Upper lobe of right lung (tissue), 1 donor: ENCODE measurements at places on chromosomes 4 and X. TPM values are rescaled to one million over a fixed set of nuclear protein-coding genes. Genes with fewer than 3 reads are reported as not detected.

The SMR3A gene
- not detected for total RNA-seq

The SFRP2 gene
- total RNA-seq = 12.5 TPM

The BEND2 gene
- total RNA-seq = not detected

The ZNF141 gene
- total RNA-seq = 19.9 TPM

The REPS2 gene
- 18.9 TPM for total RNA-seq

The CXCL1 gene
- 8.2 TPM for total RNA-seq

The FAM236D gene
- not detected for total RNA-seq

The GAGE12H gene
- not detected for total RNA-seq

DNA sequence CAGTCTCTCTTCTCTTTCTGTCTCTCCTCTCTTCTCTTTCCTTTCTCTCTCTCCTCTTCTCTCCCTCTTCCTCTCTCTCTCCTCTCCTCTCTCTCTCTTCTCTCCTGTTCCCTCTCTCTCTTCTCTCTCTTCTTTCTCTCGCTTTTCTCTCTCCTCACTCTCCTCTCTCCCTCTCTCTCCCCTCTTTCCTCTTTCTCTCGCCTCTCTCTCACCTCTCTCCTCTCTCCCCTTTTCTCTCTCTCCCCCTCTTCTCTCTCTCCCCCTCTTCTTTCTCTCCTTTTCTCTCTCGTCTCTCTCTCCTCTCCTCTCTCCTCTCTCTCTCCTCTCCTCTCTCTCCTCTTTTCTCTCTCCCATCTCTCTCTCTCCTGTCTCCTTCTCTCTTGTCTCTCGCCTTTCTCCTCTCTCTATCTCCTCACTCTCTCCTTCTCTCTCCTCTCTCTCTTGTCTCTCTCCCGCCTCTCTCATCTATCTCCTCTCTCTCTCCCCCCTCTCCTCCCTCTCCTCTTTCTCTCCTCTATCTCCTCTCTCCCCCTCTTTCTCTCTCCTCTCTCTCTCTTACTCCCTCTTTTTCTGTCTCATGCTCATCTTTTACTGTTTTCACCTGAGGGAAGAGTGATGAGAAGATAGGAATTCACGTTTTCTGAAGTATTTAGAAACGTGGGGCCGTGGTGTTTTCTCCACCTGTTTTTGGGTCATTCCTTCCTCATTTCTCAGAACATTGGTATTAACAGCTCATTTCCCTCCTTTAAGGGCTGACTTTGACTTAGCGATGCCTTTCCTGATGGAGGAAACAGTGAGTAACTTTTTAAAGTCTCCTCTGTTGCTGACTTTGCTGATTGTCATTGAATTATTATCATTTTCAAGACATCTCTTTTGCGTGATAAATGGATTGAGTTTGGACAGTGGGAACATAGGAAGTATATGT lies 80.6 kb upstream of the CD99 start:
- peaks cover 22% of the 10 kb centered on the region for H3K4me1 ChIP-seq

- H3K36me3 ChIP-seq = no peaks in the 10 kb centered on the region
- DNase-seq = no peak
- H3K27ac ChIP-seq = no peak overlapping the region
- peaks cover 4% of the 10 kb centered on the region for H3K27me3 ChIP-seq
- no peaks in the 10 kb centered on the region for H3K4me1 ChIP-seq
These were observed 248.3 kb upstream of the GATB start for GRCh38 chr4:152009031-152009670.

- no peaks in the 10 kb centered on the region for H3K36me3 ChIP-seq
- H3K27me3 ChIP-seq = no peaks in the 10 kb centered on the region
- H3K4me1 ChIP-seq = no peaks in the 10 kb centered on the region
- no peak for DNase-seq
These were observed 305.9 kb downstream of the IDS start for GRCh38 chrX:149198980-149199732.

DNA sequence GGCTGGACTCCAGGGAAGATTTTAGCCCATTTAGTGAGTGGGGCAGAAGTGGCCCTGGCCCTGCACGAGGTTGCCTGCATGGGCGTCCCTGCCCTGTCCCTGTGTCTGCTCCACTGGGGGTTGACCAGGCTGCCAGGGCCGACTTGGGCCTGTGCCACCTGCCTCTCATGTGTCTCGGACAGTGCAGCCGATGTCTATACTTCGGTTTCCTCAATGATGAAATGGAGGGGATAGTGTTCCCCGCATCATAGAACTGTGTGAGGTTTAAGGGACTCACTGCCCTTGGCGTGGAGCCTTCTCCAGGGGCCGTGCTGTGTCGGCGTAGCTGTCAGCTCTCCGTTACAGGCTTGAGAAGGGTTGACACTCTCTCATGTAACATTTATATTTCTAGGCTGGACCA lies 27.0 kb upstream of the MSANTD1 start:
- peaks cover 17% of the 10 kb centered on the region for H3K4me1 ChIP-seq
- H3K27ac ChIP-seq = no peak overlapping the region
- H3K36me3 ChIP-seq = peaks cover 85% of the 10 kb centered on the region
- H3K27me3 ChIP-seq = no peaks in the 10 kb centered on the region

DNA sequence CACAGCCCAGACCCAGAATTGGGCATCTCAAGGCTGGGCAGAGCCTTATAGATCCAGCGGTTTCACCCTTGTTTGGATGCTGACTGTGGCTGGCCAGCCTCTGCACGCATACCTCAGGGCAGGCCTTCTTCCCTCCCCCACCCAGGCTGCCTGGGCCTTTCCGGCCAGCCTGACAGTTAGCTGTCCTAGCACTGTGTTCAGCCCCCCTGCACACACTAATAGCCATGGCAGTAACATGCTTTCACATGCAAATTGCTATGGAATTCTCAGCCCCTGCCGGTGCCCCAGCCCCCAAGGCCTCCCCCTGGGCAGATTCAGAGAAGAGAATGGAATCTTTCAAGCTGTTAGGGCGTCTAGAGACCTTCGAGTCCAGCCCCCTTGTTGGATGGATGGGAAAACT lies 17.7 kb downstream of the EFNB1 start:
- no peaks in the 10 kb centered on the region for H3K27me3 ChIP-seq
- peaks cover 4% of the 10 kb centered on the region for H3K4me1 ChIP-seq
- DNase-seq = no peak
- H3K36me3 ChIP-seq = no peaks in the 10 kb centered on the region

DNA sequence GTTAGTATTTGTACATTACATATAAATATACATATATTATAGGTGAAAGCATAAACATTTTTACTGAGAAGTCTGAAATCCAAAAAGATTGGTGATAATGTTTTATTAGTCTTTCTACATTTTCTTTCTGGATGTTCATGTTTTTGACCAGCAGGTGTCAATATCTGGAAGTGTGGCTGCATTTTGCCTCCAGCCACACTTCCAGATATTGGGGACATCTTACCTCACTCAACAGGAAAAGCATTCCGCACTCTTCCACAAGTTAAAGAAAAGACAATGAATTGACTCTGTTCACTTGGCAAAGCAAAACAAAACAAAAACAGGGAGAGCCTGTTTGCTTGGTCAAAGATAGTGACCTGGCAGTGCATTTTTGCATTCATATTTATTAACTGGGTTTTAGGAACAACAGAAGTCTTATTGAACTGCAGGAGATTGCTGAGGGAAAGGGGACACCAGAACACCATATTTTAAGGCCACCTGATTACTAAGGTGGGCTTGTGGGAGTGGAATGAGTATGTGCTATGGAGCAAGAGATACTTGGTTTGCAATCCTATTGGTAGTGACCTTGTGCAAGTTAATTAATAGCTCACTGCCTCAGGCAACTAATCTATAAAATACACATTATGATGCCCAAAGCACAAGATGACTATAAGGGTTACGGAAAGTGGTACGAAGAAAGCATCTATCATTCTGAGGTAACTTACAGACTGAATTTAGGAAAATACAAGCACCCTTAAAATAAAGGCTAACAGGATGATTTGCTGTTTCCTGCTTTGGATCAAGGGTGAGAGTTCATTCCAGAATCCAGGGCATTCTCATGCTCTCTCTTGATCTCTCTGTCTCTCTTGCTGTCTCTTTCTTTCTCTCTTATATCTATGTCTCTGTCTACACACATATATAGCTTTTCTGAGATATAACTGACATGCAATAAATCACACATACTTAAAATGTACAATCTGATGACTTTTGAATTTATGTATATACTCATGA lies 389.9 kb upstream of the EMCN start:
- H3K4me3 ChIP-seq = no peak overlapping the region
- no peaks in the 10 kb centered on the region for H3K36me3 ChIP-seq

DNA sequence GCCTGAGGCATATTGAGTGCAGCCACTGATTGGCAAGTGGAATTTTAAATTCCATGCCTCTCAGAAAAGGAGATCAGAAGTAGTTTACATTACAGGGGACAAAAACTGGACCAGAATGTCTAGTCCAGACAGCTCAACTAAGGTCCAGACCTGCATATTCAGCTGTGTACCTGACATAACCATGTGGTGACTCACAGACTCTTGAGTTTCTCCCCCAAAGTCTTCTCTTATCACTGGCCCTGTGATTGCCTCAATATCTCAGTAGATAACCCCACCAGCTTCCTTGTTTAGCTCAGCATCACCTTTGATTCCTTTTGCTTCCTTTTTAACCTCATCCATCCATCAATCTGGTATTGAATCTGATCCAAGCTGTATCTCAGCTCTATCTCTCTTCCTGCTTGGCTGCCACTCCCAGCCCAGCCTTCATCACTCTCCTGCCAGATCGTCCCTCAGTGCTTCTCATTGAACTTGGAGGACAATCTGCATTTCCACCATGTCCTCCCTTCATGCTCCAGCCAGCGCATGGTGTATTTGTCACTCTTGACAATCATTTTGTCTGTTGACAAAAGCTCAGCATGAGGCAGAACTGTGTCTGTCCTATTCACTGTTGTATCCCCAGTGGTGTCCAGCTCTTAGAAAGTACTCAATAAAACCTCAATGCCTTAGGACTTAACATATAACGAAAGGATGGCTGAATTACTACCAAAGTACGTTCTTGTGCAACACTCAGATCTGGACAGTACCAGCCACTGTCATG lies 27.8 kb upstream of the SLC2A9 start:
- no peak for DNase-seq
- no peaks in the 10 kb centered on the region for H3K36me3 ChIP-seq
- H3K27me3 ChIP-seq = no peaks in the 10 kb centered on the region
- no peak overlapping the region for H3K27ac ChIP-seq
- no peaks in the 10 kb centered on the region for H3K4me1 ChIP-seq

DNA sequence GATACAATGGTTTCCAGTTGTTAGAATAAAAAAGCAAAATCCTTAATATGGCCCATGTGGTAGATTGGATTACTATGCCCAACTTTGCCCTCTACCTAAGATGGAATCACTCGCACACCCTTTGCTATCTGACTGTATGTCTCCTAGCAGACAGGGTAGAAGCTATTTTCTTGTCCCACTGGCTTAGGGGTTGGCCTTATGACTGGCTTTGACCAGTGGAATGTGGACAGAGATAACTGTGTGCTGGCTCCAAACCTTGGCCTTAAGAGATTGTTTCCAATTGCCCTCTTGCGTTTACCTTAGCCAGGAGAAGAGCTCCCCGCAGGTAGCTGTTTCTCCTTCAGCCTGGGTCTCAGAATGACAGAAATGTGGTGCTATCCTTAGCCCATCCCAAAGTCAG lies 355.9 kb downstream of the BCOR start:
- H3K27ac ChIP-seq = no peak overlapping the region
- no peak for DNase-seq
- H3K36me3 ChIP-seq = no peaks in the 10 kb centered on the region
- no peaks in the 10 kb centered on the region for H3K4me1 ChIP-seq
- no peak overlapping the region for H3K4me3 ChIP-seq
- H3K27me3 ChIP-seq = no peaks in the 10 kb centered on the region

GRCh38 chr4:2249526-2250356 lies 7.8 kb upstream of the HAUS3 start:
- peak; percentile 55 for DNase-seq
- H3K4me1 ChIP-seq = peaks cover 9% of the 10 kb centered on the region
- no peak overlapping the region for H3K4me3 ChIP-seq

GRCh38 chr4:105128208-105128607 lies 18.5 kb upstream of the TET2 start:
- no peaks in the 10 kb centered on the region for H3K27me3 ChIP-seq
- H3K36me3 ChIP-seq = no peaks in the 10 kb centered on the region
- H3K4me3 ChIP-seq = no peak overlapping the region
- H3K27ac ChIP-seq = no peak overlapping the region
- no peak for DNase-seq
- no peaks in the 10 kb centered on the region for H3K4me1 ChIP-seq

DNA sequence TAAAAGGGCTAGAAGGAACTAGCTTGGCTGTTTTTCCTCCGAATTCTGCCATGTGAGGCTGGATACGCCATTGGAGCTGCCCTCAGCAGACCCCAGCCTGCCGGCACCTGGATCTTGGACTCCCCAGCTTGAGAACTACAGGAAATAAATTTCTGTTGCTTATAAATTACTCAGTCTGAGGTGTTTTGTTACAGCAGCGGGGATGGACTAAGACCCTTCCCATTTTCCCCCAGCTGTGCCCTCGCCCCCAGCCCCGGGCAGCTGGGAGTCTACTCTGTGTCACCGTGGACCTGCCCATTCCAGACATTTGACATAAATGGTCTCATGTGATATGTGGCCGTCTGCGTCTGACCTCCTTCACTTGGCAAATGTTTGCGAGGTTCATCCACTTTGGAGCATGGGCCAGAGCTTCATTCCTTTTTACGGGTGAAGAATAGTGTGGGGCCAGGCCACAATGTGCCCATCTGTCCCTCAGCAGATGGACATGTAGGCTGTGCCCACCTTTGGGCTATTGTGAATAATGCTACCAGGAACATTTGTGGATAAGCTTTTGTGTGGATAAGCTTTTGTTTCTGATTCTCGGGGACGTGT lies 30.7 kb upstream of the SPON2 start:
- DNase-seq = peak; percentile 44
- no peaks in the 10 kb centered on the region for H3K36me3 ChIP-seq
- H3K27ac ChIP-seq = peak overlapping the region; percentile 83
- peaks cover 40% of the 10 kb centered on the region for H3K4me1 ChIP-seq
- H3K4me3 ChIP-seq = no peak overlapping the region
- no peaks in the 10 kb centered on the region for H3K27me3 ChIP-seq

GRCh38 chr4:142373610-142374009 lies 472.5 kb downstream of the INPP4B start:
- no peaks in the 10 kb centered on the region for H3K27me3 ChIP-seq
- no peak overlapping the region for H3K4me3 ChIP-seq
- DNase-seq = no peak
- no peak overlapping the region for H3K27ac ChIP-seq
- peaks cover 5% of the 10 kb centered on the region for H3K4me1 ChIP-seq

- H3K4me3 ChIP-seq = peak overlapping the region; percentile 92
- H3K36me3 ChIP-seq = no peaks in the 10 kb centered on the region
- no peaks in the 10 kb centered on the region for H3K27me3 ChIP-seq
- peak overlapping the region; percentile 98 for H3K27ac ChIP-seq
- peaks cover 54% of the 10 kb centered on the region for H3K4me1 ChIP-seq
These were observed 3.0 kb downstream of the NFKB1 start for GRCh38 chr4:102503831-102504786.

- no peaks in the 10 kb centered on the region for H3K36me3 ChIP-seq
- peak within 1 kb of the TSS; percentile 77 for H3K27ac ChIP-seq
- peak within 1 kb of the TSS; percentile 66 for H3K4me3 ChIP-seq
- H3K27me3 ChIP-seq = peaks cover 8% of the 10 kb centered on the region
- peaks cover 12% of the 10 kb centered on the region for H3K4me1 ChIP-seq
These were observed at the start of gene VEGFC for GRCh38 chr4:176792326-176793059. Gene VEGFC (minus strand): TSS chr4:176792922. CDS start chr4:176792311, 611 bp downstream.
